ENCODE measurements at places on chromosomes 11 and 22.

DNA sequence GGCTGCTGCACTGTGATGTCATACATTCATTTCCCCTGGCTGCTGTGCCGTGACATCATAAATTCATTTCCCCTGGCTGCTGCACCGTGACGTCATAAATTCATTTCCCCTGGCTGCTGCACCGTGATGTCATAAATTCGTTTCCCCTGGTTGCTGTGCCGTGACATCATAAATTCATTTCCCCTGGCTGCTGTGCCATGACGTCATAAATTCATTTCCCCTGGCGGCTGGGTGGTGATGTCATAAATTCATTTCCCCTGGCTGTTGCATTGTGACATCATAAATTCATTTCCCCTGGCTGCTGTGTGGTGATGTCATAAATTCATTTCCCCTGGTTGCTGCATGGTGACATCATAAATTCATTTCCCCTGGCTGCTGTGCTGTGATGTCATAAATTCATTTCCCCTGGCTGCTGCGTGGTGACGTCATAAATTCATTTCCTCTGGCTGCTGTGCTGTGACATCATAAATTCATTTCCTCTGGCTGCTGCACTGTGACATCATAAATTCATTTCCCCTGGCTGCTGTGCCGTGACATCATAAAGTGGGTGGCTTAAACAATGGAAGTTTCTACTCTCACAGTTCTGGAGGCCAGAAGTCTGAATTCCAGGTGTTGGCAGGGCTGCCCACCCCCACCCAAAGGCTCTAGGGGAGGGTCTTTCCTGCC is 301.1 kb downstream of the SHANK2 start:
- no peak for DNase-seq

- peak; percentile 87 for DNase-seq
Measured at GRCh38 chr22:32717337-32718240, 83.9 kb upstream of the TIMP3 start.

DNA sequence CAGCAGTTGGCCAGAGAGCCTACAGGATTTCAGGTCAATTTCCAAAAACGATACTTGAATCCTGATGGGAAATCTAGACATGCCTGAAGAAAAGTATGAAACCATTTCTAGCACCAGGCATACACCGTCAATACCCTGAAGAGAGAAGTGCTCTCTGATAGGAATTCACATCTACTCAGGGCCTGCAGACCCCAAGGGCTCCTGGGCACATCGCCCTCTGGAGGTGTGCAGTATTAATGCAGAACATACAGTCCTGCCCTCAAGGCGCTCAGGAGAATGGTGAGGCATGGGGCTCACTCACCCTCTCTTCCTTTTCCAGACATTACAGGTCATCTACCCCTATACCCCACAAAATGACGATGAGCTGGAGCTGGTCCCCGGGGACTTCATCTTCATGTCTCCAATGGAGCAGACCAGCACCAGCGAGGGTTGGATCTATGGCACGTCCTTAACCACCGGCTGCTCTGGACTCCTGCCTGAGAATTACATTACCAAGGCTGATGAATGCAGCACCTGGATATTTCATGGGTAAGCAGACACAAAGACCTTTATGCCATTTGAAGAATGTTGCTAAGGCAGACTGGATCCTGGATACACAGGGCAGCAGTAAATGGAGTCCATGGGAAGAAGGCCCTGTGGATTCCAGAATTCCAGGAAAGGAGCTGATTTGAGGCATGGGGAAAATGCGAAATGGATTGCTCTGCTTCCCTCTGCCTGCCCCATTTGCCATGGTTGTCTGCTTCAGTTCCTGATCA is 49.3 kb upstream of the CRTAM start:
- no peak for DNase-seq

DNA sequence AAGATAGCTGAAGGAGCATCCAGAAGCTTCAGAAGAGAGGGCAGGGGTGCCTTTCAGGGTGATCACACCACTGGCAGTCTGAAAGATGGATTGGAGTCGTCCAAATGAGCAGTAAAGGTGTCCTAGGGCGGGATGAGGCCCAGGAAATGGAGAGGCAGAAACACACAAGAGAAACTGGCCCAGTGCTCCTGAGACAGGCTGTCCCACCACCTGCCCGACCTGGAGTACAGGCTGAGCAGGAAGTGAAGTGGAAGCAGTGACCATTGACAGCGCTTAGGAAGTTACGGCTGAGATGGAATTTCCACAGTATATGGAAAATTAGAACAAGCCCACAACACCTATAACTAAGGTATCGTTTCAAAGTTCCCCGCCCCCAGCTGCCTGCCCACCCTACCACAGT is 16.1 kb downstream of the EIF3F start:
- DNase-seq: no peak

DNA sequence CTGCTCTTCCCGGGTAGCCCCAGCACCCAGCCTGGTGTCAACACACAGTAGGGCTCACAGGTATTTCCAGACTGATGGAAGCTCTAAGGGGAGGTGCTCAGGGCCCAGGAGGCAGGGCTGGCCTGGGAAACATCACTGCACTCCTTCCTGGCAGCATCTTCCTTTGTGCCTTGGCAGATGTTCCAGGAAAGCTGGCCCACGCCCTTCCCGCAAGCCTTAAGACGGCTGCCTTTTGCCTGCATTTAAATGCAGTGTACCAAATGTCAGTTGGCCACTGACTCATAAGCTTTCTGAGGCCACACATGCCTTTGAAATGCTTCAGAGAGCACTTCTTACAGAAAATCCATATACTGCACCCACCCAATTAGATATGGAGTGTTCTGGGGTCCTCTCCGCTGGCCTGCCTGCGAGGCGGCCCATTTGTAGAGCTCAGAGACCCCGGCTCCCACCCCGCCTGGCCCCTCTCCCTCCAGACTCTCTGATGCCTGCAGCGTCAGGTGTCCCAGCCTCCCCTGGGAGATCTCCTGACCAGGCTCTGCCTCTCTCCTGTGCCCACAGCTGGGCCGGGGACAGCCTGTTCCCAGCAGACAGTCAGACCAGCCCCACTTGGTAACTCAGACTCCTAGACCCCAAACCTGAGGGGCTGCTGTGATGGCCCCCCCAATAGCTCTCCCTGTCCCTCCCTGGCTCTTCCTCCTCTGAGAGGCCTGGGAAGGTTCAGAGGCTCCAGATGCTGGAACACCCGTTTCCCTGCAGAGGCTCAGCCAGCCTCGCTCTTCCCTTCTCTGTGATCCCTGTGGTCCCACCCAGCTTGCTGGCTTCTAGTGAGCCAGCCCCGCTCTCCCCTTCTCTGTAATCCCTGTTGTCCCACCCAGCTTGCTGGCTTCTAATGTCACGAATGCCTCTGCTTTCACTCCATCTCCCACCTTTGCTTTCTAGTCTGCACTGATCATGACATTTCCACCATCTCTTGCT is 47.6 kb upstream of the THY1 start:
- peak; percentile 88 for DNase-seq

DNA sequence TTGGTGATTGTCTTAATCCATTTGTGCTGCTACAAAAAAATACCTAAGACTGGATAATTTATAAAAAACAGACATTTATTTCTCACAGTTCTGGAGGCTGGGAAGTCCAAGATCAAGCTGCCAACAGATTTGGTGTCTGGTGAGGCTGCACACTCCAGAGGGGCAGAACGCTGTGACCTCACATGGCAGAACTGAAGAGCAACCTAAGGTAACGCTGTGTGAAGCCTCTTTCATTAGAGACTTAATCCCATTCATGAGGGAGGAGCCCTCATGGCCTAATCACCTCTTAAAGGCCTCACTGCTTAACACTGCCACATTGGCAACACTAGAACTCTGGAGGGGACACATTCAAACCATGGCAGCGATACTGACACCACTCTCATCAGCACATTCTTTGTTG is 42.7 kb upstream of the BIRC3 start:
- DNase-seq: no peak

DNA sequence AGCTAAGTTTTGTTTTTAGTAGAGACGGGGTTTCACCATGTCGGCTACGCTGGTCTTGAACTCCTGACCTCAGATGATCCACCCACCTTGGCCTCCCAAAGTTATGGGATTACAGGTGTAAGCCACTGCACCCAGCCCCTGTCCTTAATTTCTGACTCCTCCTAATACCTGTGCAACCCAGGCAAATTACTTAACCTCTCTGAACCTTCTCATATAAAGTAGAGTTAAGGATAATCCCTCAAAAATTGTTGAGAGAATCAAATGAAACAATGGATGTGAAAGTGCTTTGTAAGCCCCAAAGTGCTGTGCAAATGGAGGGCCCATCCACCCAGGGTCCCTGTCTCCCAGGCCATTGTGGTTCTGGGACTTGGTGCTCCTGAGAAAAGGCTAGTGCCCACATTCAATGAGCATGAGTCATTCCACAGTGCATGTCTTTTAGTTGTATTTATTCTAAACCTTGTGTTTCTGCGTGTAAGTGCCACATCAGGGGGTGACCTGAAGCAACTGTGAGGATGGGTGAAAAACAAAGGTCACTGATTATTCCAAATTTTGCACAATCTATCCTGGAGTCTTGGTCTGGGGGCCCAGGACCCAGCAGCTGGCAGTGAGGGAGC is 61.4 kb upstream of the PTPRJ start:
- peak; percentile 56 for DNase-seq

GRCh38 chr11:73139476-73140198 is 2.5 kb downstream of the FCHSD2 start:
- DNase-seq: peak; percentile 48

GRCh38 chr11:35013514-35014233 is 97.3 kb downstream of the PDHX start:
- DNase-seq: peak; percentile 52

DNA sequence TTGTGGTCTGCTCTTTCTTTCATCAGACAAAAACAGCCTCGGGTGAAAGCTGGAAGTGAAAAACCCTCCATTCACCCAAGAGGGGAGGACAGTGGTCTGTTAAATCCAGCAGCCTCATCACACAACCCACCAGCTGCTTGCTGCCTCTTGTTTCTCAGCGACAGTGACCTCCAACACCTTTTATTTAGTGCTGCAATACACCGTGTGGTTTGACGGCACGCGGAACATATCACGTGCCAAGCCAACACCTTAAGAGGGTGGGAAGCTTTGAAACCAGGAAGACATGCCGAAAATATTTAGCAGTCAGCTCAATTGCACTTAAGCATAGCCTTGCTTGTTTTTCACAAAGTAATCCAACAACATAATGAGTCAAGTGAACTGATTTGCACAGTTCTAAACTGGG is 39.8 kb upstream of the POGLUT3 start:
- DNase-seq: peak; percentile 17

DNA sequence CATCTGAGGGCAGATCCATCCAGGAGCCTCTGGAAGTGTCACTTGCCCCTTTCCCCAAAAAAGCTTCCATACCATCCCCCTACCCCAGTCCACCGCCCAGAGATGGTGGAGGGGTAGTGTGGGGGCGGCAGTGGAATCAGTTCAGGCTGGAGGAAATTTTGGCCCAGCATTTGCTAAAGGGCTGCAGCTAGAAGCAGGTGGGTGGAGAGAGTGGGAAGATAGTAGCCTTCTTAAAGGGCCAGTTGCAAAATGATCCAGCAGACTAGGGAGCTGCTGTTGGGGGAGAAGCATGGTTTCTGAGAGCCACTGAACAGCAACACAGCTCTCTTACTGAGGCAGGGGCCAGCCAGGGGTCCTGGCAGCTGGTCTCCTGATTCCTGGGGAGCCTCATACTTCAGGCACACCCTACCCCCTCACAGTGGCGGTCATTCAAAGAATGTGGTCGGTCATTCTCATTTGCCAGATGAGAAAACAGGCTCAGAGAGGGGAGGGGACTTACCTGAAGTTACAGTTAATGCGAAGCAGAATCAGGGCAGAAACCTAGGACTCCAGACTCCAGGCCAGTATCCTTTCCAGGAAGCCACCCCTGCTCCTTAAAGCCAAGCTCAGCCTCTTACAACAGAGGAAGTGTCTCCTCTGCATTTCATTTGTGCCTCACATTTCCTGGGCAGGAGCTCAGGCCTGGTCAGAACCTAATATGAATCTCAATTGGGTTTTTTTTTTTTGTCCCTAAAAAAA is 5.4 kb downstream of the SEC14L2 start:
- no peak for DNase-seq

DNA sequence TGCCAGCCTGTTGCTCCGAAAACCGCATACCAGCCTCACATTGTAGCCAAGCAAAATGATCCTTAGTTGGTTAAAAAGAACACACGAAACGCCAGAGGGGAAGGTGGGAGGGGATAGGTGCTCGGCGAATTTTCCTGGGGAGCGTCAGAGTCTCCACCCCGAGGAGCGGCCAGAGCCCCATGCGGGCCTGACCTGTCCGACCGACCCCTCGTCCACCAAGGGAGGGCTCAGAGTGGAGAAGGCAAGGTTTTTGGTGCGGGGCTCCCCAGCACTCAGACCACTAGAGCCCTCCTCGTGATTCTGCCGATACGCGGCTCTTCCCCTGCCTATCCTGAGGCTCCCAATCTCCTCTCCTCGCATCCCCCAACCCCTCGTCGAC is 39.6 kb downstream of the DIXDC1 start:
- DNase-seq: no peak

DNA sequence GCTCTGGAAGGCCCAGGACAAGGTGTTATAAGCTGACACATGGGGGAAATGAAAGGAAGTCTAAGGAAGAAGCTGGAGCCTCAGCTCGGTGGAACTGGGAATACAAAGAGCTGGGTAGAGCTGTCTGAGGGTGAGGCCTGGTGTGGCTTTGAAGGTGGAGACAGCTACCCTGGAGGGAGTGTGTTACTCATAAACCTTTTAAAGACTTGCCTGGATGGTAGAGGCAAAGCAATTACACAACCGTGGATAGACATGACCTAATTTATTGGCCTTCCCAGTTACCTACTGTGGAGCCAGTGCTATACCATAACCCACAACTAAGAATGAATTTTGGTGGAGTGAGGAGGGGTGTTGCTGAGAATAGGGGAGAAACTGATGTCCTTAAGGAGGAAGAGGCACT is 22.6 kb downstream of the EXPH5 start:
- DNase-seq: no peak

- DNase-seq: no peak
Measured at GRCh38 chr11:102632026-102632425, 6.9 kb upstream of the MMP20 start.

DNA sequence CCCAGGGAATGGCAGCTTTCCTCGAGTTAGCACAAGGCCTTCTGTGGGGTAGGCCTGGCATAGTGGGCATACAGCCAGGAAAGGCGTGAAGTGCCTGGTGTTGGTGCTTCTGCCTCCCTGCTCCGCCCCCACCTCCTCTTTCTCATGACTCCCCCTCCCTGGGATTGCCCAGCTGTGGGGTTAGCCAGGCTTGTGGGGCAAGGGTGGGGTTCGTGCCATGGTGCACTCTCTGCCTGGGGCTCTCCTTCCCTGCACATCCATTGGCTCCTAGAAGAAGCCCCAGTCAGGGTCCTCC is 236.8 kb upstream of the NCAM1 start:
- no peak for DNase-seq

DNA sequence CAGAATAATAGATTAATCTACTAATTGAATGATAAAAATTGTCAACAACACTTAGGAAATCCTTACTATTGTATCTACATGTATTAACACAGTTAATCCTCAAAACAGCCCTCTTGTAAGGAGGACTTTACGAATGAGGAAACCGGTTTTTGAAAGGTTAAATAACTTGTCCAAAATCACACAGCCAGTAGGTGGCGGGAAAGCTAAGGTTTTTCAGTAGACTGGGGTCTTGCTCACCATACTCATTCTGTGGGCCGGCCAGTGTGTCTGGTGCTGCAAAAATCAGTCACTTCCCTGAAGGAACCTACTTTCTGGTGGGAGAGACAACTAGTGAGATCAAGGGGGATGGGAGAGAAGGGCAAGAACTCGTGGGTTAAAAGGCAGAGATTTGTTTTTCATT is 3.8 kb downstream of the DCPS start:
- DNase-seq: peak; percentile 60

Data from fibroblast of villous mesenchyme (primary cell).